Left ventricle myocardium superior (tissue), 1 donor: ENCODE measurements at places on chromosomes 16 and 17.

- DNase-seq: no peak
Measured at GRCh38 chr16:30535106-30535776, 583 bp upstream of the ZNF747 start.

GRCh38 chr17:43640491-43641252 lies 21.1 kb downstream of the MEOX1 start:
- DNase-seq: no peak

- no peak for DNase-seq
Measured at GRCh38 chr17:51401279-51401678, 140.9 kb downstream of the UTP18 start.

GRCh38 chr17:55303701-55304145 lies 39.0 kb downstream of the HLF start:
- no peak for DNase-seq

DNA sequence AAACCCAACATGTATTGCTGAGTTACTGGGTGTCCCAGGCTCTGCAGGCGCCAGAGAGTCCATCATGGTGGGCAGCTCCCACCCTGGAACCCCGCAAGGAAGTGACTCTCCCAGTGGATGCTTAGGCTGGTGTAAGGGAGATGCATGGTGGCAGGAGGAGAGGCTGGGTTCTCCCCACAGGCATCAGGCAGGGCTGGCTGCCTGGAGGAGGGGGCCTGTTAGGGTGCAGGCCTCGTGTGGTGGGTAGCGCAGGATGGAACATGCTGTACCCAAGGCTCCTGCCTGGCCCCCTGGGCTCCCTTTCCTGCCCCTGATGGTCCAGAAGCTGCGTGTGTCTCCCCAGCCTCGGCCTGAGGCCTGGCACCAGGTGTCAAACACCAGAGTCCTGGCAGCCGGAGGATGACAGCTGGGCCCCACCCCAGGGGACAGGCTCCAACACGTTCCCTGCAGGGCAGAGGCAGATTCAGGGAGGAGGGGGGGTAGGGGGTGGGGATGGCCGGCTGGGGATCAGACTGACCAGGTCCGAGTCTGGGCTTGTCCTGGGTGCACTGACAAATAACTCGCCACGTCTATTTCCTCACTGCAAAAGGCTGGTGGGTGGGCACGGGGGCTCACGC lies 40.2 kb upstream of the CIBAR2 start:
- DNase-seq: peak; percentile 64

GRCh38 chr16:26335236-26335853 lies 643.6 kb downstream of the HS3ST4 start:
- no peak for DNase-seq
